ENCODE measurements at places on chromosomes 4 and X.

GRCh38 chr4:112253382-112254000, 21.9 kb downstream of the AP1AR start:
- DNase-seq, result no peak

DNA sequence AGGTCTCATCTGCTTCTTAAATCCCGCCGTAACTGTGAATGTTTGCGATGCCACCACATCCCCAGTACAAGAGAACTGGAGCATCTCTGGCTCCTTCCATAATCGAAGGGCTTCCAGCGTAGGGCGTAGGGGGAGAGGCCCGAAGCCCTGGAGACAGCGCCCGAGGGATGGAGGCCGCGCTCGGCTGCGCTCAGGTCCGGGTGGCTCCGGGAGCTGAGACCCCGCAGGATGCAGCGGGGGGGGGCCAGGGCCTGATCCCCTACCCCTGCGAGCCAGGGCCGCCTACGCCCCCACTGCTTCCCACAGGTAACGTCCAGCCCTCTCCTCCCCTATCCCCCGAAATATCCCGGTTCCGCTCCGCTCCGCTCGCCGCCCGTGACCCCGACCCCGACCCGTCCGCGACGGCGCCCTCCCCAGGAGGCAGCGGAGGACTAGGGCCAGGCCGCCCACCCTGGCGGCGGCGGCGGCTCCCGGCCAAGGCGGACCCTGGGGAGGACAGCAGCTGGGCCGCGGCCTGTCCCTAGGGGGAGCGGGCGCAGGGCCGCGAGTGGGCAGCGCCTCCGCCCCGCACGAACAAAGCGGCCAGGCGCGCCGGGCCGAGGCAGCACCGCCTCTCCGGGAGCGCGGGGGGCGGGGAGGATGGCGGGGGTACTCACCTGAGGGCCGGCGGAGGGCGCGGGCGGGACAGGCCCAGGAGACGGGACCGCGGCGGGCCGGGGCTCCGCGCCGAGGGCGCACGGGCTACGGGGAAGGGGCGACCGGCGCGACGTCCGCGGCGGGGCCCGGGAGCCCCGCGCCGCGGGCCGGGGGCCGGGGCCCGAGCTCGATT, 723 bp downstream of the WDFY3 start:
- DNase-seq, result peak; percentile 15

GRCh38 chr4:5683566-5683965, 24.8 kb downstream of the EVC2 start:
- no peak for DNase-seq

DNA sequence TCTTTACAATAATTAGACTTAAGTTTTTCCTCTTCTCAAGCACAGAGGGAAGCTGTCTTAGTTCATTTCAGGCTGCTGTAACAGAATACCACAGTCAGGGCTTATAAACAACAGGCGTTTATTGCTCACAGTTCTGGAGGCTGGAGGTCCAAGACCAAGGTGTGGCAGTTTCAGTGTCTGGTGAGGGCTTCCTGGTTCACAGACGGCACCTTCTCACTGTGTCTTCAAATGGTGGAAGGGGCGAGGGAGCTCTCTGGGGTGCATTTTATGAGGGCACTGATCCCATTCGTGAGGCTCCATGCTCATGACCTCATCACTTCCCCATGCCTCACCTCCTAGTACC, 115.7 kb upstream of the MXRA5 start:
- DNase-seq, result no peak

- DNase-seq, result no peak
These were observed 52.1 kb downstream of the RTL5 start for GRCh38 chrX:72079607-72080006.

DNA sequence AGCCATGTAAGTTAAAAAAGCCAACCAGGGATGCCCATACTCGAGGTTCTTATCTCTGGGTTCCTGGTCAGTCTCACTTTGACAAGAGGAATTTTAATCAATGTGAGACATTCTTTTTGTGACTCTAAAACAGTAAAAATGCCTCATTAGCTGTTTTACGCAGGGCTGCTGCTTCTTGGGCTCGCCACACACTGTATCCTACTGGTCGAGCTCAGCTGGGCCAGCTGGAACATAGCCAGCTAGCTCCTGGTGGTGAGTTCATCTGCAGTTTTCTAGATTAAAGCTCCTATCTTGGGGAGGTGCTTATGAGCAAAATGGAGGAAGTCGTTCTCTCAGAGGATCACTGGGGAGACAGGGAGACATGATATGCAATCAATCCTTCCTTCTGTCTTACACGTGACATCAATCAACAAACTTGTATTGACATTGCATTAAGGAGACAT, 55.9 kb upstream of the LEF1 start:
- DNase-seq, result no peak

DNA sequence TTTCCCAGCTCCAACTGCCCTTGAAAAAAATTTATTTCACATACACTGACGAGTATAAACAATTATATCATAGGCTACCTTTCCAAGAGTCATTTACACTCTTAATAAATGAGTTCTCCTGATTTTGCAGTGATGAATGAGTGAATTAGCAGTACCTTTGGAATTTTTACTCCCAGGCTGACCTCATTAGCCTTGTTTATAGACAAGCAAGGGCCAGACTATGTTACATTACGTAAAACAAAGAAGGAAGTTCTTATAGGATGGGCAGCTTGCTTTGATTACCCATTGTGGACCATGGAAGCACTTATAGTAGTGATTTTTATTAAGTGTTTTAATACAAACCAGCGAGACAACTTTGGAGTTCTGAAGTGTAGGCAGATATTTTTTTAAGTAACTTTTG, 112.9 kb upstream of the C1QTNF7 start:
- DNase-seq, result no peak

DNA sequence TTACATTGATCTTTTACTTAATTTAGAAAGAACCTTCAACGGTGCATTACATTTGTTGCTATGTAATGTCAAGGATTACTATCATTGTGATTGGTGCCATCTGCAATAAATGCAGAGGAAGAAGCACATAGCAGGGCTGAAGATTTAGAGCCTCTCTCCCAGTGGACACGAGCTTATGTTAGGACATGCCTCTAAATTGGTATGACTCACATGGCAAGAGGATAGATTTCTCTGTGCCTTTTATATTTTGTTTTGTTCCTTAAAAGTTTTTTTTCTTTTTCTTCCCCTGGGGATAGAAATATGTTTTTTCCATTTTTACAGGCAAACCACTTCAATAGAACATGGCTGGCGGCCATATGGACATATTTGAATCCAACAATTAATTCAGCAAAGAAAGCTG, 205.0 kb upstream of the HAND2 start:
- no peak for DNase-seq

- no peak for DNase-seq
These were observed 28.3 kb downstream of the CNGA2 start for GRCh38 chrX:151762802-151763201.

- DNase-seq, result no peak
These were observed 203.2 kb upstream of the MBNL3 start for GRCh38 chrX:132692066-132692465.

DNA sequence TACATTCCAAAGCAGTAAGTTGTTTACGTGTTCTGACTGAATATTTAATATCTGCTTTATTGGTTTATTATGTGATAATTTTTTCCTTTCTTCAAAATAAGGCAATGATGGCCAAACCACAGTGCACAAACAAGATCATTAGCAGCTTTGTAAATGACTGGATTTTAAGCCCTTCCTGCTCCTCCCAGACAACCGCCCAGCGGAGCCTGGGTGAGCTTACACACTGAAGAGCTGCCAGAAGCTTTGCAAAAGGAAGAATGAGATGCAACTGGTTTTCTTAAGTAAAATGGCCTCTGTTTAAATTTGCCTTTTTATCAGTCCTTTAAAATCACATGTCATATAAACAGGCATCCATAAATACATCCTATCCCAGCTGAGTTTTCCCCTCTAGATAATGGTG, 52.2 kb downstream of the SPARCL1 start:
- no peak for DNase-seq

GRCh38 chrX:135985157-135985972, at the start of gene SLC9A6:
Gene SLC9A6, plus strand, starts transcription at chrX:135985435. Its CDS starts 224 bp downstream, at chrX:135985659.
- peak; percentile 53 for DNase-seq

- no peak for DNase-seq
These were observed 22.0 kb downstream of the CCNQ start for GRCh38 chrX:153576961-153577360.

DNA sequence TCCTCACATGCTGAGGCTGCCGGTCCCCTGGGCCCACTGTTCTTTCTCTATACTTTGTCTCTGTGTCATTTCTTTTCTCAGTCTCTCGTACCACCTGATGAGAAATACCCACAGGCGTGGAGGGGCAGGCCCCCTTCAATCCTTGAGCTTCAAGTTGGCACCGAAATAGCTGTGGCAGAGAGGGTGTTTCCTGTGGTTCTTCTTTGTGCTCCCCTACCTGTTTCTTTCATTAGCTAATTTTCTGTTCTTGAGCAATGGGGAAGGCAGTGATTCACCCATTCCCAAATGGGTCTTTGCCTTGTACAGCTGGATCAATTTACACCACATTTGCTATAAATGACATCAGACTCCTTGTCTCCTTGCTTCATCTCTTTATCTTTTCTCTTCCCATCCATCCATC, 2.1 kb upstream of the CYSLTR1 start:
- DNase-seq, result no peak

- DNase-seq, result no peak
These were observed 158.0 kb downstream of the KCNIP4 start for GRCh38 chr4:21790438-21791029.

- no peak for DNase-seq
These were observed 477 bp downstream of the SLC35A2 start for GRCh38 chrX:48910926-48911411.

DNA sequence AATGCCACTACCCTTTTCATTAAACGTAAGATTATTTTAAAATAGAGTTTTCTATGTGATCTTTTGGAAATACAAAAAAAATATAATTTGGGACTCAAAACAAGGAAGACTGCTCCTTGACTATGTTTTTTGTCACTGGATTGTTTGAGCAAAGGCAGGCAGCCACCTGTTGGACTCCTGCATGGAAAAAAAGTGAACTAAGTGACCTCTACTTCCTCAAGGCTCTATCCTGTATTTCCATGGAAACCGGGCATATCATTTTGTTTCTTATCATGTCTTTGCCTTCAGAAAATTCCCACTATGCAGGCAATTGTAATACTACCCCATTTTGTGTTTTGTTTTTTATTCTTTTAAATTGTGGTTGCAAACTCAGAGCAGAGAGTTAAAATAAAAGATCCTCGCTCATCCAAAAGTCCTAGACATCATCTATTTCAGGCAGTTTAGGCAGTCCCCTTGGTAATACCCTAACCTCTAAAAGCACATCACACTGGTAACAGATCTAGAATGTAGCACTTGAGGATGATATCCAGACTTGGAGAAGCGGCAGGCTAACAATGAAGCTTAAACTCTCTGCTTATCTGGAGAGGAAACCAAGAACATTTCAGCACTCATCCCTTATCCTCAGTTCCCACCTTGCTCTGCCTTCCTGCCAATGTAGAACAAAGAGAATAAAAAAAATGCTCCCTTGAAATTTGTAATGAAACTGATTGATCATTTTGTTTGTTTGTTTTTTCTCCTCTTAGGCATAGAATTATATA, 165.7 kb downstream of the BANK1 start:
- no peak for DNase-seq

- DNase-seq, result no peak
These were observed 254.5 kb downstream of the UNC5C start for GRCh38 chr4:95294321-95294720.

DNA sequence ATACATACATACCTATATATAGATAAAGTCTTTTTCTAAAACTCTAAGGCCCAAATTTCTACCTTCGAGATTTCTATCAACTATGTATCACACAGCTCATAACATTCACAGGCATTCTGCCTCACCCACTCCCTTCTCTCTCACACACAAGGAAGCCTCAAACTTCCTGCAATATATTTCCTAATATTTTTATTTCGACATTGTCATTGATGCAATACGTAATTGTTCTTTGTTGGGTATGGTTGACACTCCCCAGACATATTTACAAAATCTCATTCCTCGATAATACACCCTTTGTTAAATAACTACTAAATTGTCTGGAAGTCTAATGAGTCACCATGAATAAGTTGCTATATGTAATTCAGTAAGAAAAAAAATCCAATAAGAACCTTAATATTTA, 143.5 kb downstream of the HNRNPD start:
- no peak for DNase-seq
